8988T (cell line): ENCODE measurements at places on chromosomes 6 and 20.

- no peak for DNase-seq
Observed at GRCh38 chr6:5674721-5675120, 332.0 kb downstream of the NRN1 start.

GRCh38 chr6:138809677-138810076 is 13.8 kb downstream of the ECT2L start:
- DNase-seq = no peak

GRCh38 chr20:7302250-7302649 is 534.8 kb downstream of the BMP2 start:
- no peak for DNase-seq

- DNase-seq = no peak
Observed at GRCh38 chr20:59643615-59644061, 39.3 kb downstream of the PHACTR3 start.

DNA sequence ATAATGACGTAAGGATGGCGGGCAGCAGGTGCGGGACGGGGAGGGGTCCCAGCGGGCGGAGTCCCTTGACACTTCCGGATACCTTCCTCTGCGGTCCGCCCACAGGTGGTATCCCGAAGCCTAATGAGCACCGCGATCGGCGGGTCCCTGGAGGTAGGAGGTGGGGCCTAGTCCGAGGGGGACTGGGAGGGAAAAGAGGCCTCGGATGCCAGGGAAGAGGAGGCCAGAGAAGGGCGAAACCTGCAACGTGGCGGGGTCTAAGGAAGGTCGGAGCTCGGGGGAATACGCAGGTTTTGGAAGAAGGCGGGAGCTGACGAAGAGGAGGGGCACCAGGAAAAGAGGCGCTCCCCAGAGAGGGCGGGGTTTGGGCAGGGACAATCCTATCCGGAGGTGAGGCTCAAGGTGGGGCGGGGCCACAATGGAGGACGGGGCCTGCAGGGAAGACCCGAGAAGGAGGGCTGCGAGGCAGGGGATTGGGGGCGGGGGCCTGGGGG is 3.7 kb downstream of the PRSS16 start:
- peak; percentile 75 for DNase-seq

GRCh38 chr20:39112178-39112743 is 150.1 kb downstream of the DHX35 start:
- DNase-seq = peak; percentile 79

- DNase-seq = no peak
Observed at GRCh38 chr6:35586542-35586941, 73.8 kb upstream of the TULP1 start.

DNA sequence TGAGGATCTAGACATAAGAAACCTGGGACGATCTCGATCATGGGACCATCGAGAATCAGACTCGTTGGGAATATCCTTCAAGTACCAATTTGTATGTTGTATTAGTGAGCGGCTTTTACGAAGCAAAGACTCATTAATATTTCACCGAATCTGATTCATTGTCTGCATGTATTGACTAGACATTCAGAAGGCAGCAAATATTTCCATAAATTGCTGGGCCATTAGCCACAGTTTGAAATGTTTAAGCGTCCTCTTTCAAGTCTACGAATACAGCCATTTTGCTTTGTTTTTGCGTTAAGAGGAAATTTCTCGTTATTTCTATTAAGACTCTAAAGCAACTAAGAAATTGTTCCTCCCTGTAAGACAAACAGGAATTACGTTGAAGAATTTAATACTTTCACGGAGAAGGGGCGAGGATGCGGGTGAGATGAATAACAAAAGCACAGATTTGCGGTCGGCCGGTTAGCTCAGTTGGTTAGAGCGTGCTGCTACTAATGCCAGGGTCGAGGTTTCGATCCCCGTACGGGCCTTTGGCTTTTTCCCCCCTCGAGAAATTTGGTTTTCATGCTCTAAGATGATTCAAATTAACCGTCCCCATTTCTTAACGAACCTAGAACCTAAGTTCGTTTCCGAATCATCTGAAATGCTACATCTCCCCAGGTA is 18.5 kb downstream of the POM121L2 start:
- DNase-seq = no peak

GRCh38 chr6:41997456-41997855 is 52.9 kb upstream of the TAF8 start:
- DNase-seq = no peak

- DNase-seq = no peak
Observed at GRCh38 chr6:139701695-139702094, 327.2 kb upstream of the CITED2 start.

DNA sequence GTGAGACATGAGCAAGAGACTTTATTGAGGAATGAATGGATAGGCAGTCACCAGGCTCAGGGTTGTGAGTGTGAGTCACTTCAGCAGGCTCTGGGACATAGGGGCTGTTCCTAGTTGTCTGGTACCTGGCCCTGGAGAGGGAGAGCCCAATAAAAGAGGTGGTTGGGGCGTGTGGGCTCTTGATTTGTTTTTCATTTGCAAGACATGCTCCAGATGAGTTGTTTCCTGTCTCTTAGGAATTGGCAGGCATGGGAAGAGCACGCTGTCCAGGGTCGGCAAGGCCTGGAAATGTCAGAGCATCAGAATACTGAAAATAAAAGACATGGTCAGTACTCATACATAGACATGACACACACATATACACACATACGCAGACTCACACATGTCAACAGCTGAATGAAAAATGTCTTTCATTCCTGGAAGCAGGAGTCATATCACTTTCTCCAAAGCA is 166.3 kb upstream of the SULF2 start:
- DNase-seq = no peak

GRCh38 chr6:79073888-79074287 is 4.2 kb downstream of the PHIP start:
- no peak for DNase-seq

DNA sequence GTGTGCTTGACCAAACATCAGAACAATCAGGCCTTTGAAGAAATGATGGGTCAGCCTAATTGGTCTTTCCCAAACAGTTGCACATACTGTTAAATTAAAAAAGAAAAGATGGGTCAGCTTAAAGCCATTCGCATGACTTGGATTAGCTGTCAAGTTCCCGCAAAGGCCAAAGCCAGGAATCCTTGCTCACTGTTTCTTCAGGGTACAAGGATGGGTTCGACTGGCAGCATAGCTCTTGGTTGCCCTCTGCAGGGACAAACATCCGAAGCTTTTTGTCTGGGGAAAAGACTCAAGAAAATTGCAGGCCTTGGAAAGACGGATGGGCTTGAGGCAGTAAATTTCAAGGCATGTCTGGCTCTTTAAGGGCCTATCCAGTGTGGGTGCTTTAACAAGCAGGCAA is 168.0 kb downstream of the HDGFL1 start:
- no peak for DNase-seq

GRCh38 chr6:87391334-87391733 is 16.4 kb upstream of the CFAP206 start:
- DNase-seq = peak; percentile 31

GRCh38 chr20:5513975-5514516 is 197.3 kb upstream of the PROKR2 start:
- no peak for DNase-seq

GRCh38 chr20:35568645-35569044 is 26.8 kb downstream of the ERGIC3 start:
- DNase-seq = peak; percentile 62

DNA sequence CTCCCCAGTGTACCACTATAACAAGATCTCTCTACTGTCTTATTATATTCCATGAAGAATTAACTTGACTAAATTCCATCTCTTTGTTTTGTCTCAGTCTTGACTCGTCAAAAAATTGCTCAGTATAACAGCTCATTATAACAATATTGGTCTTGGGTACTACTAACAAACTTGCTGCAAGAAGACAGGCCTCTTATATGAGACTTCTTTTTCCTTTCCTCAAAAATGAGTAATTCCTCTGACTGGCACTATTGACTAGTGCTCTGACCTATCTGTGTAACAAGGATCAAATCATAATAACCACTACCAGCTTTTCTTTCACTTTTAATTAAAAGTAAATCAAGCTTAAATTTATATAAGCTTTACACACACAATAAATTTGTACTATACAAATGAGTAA is 91.3 kb upstream of the THEMIS start:
- DNase-seq = no peak

DNA sequence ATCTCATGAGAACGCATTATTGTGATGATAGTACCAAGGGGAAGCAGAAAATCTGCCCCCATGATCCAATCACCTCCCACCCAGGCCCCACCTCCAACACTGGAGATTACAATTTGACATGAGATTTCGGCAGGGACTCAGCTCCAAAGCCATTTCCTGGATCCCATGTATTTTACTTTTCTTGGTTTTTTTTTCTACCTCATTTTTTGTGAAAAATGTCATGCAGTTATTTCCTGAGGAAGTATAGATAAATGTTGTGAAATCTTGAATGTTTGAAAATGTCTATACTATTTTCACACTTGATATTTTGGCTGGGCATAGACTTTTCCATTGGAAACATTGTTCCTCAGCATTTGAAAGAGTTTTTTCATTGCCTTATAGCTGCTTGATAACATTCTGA is 9.1 kb upstream of the BRPF3 start:
- DNase-seq = no peak

GRCh38 chr6:23454080-23454976 is 671.7 kb upstream of the NRSN1 start:
- no peak for DNase-seq

DNA sequence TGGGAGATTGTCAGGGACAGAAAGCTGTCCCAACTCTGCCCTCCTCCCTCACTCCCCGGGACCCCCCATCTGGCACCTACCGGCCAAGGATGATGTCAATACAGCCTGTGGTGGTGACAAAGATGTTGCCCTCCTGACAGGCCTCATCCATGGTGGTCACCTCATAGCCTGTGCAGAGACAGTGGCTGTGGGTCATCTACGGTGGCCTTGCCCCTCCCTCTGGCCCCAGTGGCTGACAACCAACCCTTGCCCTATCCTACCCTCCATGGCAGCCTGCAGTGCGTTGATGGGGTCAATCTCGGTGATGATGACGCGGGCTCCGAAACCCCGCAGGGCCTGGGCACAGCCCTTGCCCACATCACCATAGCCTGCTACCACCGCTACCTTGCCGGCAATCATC is 12.7 kb downstream of the AHCY start:
- DNase-seq = no peak

GRCh38 chr20:33443006-33443511 is 504 bp downstream of the SNTA1 start:
- DNase-seq = peak; percentile 63

- DNase-seq = no peak
Observed at GRCh38 chr6:167403427-167403826, 78.5 kb downstream of the TTLL2 start.

GRCh38 chr20:46027245-46027853 is 1.7 kb upstream of the SLC12A5 start:
- DNase-seq = no peak

DNA sequence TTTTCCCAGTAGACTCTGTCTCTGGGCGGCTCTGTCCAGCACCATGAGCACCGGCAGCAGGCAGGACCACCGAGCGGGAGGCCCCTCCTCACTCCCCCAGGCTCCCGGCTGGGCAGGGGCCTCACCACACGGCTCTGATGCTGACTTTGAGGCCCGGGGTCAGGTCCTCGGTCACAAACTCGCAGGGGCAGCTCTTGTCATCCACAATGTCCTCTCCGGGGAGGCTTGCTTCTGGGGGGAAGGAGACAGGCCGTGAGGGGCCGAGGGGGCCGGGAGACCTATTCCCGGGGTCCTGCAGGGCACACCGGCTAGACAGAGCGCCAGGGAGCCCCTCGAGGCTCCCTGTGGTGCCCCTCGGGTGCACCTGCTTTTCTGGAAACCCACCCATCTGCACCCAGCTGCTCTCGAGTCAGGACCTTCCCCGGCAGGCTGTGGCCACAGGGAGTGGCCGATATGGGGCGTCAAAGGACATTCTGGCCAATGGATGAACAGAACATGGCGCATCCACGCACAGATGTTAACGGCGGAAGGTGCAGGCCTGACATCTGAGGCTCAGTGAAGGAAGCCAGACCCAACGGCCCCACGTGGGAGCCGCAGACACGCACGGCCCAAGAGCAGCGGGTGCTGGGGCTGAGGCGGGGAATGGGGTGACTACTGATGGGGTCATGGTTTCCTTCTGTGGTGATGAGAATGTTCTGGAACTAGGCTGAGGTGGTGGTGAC is 53.0 kb upstream of the CHRNA4 start:
- no peak for DNase-seq

- DNase-seq = no peak
Observed at GRCh38 chr6:105711216-105711615, 308.3 kb upstream of the PREP start.

GRCh38 chr20:61933481-61933950 is 132.2 kb downstream of the TAF4 start:
- DNase-seq = no peak

- DNase-seq = no peak
Observed at GRCh38 chr20:47258745-47259695, 97.5 kb downstream of the ZMYND8 start.

GRCh38 chr6:132763269-132763668 is 5.6 kb upstream of the VNN2 start:
- no peak for DNase-seq

DNA sequence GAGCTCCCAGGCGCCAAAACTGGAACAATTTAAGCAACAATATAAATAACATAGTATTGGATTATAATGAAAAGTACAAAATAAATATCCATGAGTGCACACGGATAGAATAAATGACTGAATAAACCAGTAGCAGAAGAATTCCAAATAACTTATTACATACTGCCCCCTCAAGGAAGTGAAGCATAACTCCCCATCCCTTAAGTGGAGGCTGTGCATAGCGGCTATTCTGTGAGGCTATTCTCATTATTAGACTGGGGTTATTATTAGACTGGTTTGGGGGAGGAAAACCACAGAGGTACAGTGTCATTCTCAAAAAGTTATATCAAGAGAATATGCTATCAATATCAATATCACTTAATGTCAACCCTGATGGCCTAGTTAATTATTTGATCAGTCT is 94.4 kb upstream of the SIRPA start:
- DNase-seq = no peak
